Mucosa of gallbladder (tissue), 1 donor: ENCODE measurements at places on chromosomes 11 and 22.

DNA sequence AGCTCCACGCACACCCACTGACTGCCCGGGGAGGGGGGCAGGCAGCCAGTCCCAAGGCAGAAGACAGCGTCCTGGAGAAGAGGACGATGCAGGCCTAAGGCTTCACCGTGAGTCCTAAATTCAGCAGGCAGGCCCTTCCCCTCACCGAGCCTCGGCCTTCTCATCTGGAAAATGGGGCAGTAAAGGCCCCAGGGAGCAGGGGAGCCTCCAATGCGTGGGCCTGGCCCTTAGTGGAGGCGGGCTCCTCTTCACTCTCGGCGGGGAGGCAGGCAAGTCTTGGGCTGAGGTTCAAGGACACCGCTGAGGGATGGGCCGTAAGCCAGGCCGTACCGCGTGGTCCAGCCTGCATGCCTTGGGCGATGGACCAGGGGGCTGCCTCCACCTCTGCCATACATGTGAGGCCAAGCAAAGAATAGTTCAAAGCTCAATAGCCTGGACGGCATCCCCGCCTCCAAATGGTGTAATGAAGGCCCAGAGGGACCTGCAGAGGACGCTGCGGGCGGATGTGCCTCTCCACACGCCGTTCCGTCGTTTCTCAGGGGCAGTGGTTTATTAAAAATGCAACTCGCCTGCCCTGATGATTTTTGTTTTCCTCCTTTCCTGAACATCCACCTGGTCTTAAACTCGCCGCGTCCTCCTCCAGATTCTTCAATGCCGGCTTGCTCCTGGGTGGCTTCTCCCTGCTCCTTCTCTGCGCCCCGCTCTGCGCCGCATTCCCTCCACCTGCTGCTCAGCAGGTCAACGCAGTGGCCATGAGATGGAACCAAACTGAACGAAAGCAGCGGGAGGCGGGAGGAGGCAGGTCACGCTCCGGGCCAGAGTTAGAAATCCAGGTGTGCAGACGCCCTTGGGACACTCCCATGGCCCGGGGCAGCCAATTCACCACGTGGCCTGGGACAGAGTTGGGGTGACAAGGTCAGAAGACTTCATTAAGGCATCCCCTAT, 627.8 kb downstream of the TBC1D22A start:
- no peak for DNase-seq

DNA sequence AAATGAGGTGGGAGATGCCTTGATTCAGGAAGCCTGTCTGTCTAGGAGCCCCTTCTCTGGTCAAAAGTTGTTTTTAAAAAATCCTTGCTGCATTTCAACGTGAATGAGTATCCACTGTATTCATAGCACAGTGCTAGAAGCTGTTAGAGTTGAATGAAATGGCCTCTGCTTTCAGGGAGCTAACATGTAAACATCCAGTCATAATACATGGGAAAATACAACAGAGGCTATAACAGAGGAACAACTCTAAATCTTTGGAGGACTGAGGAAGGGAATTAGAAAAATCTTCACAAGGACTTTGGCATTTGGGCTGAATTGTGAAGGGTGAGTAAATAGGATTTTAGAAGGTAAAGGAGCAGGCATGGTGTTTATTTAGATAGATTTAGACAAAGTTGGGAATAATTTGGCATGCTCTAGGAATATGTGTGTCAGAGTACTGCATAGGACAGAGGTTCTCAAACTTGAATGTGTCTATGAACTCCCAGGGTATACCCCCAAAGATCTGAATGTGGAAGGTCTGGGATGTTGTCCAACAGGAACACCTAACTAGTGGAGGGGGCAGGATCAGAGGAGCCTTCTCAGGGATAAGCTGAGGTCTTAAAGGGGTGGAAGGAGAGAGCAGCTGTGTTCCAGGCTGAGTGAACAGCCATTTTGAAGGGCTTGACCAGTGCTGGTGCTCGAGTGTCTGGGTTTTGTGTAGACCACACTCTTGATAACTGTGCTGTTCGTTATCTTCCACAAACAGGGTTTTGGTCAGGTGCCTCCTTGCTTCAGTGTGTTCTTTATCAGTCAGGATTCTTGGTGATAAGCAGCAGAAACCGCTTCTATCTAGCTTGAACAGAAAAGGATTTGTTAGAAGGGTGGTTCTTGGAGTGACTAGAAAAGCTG, 12.7 kb downstream of the SREBF2 start:
- DNase-seq, result no peak

DNA sequence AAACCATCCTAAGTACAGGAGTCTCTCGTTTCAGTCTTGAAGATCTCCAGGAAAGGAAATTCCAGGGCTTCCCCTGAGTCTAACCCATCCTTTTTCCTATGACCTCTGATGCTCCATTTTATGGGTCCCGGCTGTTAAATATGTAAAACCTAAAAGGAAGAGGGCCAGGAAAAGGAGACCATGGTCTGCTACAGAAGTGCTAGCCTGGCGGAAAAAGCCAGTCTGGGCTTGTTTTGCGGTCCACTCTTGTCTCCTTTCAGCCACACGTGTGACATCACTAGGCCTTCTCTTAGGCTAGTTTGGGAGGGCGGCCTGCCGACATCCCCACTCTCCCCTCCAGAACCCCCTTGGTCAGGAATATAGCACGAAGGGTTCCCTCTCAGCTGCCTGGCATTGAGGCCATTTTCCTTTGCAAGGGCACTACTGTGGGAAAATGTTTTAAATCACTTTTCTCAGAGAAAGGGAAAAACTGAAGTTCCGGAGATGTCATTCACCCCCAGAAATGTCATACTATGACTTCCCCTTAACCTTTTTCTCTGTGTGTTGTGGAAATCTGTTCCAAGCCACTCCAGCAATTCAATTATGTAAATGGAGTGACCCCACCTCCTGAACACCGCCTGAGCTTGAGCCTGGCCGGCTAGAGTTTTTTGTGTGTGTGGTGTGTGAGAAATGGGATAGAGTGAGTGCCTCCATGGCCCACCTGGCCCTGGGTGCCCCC, 86.9 kb downstream of the UBASH3B start:
- peak; percentile 28 for DNase-seq

DNA sequence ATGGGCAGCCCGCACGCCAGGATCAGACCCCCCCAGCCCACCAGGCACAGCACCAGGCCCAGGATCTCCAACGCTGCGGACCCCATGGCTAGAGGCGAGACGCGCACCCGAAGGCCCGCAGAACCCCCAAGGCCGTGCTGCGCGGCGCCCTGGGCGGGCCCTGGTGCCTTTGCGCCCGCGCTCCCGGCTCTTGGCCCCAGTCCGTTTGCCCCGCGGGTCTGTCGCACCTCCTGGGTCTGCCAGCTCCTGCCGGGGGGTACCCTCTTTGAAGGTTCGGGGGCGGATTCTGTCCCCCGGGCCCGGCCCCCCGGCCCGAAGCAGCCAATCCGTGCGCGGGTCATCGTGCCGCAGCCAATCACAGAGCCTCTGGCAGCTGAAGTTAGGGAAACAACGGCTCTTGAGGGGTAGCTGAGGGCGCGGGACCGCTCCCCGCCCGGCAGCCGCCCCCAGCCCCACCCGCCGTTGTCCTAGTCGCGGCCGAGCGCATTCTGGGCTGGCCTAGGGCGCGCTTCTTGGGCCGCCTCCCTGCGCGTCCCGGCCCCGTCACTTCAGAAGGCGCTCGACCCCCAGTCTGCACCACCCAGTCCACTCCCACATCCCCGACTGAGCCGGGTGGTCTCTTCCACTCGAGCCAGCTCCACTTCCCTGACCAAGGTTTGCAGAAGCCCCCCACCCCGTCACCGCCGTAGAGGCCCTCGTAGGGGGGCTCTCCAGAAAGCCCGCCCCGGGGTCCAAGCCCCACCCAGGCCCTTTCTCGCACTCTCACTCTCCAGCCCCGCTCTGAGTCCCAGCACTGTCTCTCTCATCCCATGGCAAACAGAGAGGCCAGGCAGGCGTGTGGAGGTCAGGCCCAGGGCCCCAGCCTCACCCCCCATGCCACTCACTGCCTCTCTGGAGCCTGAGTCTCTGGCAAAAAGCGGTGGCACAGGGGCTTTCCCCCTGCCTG, at the start of gene CLDN5:
Gene CLDN5, minus strand, starts transcription at position 241 of the 946 bp plus-strand sequence. Its CDS starts 155 bp downstream, at position 86.
- DNase-seq, result no peak

GRCh38 chr11:64710418-64711137, 12.4 kb downstream of the NRXN2 start:
- DNase-seq, result no peak

DNA sequence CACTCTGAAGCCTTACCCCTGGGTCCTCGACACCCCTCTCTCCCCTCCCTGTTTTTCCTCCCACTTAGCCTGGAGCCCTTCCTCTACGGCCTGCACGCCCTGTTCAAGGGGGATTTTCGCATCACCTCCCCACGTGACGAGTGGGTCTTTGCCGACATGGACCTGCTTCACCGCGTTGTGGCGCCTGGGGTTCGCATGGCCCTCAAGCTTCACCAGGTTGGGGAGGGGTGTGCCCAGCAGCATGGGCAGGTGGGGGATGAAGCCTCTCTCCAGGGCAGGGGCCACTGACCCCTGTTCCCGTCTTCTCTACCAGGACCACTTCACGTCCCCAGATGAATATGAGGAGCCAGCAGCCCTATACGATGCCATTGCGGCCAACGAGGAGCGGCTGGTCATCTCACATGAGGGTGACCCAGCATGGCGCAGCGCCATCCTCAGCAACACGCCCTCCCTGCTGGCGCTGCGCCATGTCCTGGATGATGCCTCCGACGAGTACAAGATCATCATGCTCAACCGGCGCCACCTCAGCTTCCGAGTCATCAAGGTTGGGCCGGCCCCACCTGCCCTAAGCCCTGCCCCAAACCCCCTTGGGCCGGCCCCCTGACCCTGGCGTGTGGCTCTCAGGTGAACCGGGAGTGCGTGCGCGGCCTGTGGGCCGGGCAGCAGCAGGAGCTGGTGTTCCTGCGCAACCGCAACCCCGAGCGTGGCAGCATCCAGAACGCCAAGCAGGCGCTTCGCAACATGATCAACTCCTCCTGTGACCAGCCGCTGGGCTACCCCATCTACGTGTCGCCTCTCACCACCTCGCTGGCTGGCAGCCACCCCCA, 2.8 kb upstream of the SIPA1 start:
- no peak for DNase-seq
